Tibial artery (tissue), 4 donors: ENCODE measurements at places on chromosomes 4 and X.

- DNase-seq: no peak
These were observed 520 bp downstream of the ACOX3 start for GRCh38 chr4:8439914-8440491.

- no peak for DNase-seq
These were observed 168.9 kb downstream of the ZNF674 start for GRCh38 chrX:46376246-46376885.

GRCh38 chr4:185796176-185796575 lies 15.8 kb downstream of the SORBS2 start:
- DNase-seq: no peak

DNA sequence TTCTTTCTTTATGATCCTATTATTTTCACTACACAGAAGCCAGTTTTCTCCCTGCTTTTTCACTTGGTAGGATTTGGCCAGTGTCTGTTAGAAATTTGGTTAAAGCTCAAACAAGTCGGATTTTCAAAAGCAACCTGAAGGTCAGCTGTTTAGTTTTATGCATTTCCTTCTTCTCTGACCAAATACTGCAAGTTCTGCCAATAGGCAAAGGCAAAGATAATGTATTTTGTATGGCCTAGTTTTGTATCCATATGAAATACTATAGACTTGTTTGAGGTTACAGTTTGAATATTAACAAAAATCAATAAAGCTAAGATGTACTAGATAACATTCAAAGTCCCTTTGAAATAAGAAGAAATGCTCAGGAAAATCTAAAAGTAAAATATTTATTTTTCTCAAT lies 439.4 kb downstream of the TRIML1 start:
- DNase-seq: no peak

DNA sequence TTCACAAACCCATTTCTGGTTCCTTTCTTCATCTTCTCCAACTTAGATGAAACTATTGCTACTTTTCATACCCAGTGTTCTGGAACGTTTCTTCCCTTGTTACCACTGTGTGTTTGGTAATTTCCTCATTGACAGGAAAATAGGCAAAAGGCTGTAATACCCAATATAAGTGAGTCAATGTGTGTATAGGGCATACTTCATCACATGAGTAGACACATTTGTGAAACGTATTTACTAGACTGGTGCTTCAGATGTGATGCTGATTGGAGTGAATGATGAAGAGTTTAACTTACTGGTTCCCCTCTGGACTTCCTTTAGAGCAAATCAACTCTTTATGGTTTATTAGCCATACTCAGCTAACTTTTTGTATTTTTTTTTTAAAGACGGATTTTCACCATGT lies 195.1 kb upstream of the ATP6AP2 start:
- no peak for DNase-seq

- no peak for DNase-seq
These were observed 540 bp downstream of the ZNF721 start for GRCh38 chr4:498328-498904.

DNA sequence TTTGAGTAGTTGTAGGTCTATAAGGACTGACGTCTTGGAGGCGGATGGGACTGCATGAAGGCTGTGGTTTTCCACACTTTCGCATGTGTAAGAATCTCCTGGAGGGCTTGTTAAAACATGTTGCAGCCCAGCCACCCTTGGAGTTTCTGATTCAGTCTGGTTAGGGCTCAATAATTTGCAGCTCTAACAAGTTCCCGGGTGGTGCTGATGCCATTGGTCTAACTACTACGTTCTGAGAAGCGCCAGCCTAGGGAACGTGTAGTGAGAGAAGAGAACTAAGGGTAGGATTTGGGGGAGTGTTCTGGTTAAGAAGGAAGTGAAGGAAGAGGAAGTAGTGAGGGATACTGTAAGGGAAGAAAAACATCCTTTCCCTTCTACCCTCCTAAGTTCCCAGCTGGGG lies 138.9 kb downstream of the LARP7 start:
- DNase-seq: no peak

DNA sequence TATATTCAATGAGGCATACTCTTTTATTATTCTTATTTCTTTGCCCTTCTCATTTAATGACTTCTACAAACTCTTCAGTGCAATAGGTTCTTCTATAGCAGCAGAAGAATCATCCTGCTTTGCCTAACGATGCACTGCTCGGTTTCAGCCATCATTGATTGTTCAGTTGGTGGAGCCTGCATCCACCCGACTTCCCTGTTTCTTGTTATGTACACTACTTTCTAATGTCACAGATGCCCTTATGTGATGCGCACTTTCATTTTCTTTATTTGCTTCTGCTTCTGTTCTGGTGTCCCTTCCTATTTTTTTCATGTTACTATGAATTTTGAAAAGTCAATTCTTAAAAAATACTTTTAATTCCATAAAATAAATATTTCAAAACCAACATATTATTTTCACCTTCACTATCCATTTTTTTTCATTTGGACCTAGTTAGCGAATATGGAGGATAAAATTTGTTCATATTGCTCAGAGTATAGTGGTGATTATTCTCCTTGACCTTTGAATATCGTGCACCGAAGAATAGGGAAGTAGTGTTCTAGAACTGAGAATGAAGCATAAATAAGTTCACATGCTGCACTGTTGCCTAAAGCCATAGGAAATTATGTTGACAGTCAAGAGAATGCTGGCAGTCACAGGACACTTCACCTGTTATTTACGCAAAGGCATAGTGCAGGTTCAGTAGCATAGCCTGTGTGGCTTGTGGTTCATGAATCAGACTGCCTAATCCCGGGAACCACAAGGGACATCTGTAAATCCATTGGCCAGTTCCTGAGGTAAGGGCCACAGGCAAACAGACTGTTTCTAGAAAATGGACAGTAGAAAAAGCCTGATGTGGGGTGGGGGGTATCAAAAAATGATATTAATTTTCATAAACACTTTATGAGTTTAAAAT lies 21.3 kb upstream of the SFRP2 start:
- no peak for DNase-seq

GRCh38 chrX:47501226-47502074 lies 18.4 kb upstream of the ZNF41 start:
- no peak for DNase-seq
